ENCODE measurements at places on chromosomes 12 and 14.

GRCh38 chr12:25822281-25822680 lies 136.2 kb upstream of the RASSF8 start:
- no peak for DNase-seq

- DNase-seq = no peak
Measured at GRCh38 chr12:25629341-25629740, 76.3 kb upstream of the LMNTD1 start.

- no peak for DNase-seq
Measured at GRCh38 chr12:26750531-26751175, 82.3 kb downstream of the ITPR2 start.

GRCh38 chr12:116964054-116965050 lies 53.6 kb downstream of the FBXW8 start:
- DNase-seq = no peak

DNA sequence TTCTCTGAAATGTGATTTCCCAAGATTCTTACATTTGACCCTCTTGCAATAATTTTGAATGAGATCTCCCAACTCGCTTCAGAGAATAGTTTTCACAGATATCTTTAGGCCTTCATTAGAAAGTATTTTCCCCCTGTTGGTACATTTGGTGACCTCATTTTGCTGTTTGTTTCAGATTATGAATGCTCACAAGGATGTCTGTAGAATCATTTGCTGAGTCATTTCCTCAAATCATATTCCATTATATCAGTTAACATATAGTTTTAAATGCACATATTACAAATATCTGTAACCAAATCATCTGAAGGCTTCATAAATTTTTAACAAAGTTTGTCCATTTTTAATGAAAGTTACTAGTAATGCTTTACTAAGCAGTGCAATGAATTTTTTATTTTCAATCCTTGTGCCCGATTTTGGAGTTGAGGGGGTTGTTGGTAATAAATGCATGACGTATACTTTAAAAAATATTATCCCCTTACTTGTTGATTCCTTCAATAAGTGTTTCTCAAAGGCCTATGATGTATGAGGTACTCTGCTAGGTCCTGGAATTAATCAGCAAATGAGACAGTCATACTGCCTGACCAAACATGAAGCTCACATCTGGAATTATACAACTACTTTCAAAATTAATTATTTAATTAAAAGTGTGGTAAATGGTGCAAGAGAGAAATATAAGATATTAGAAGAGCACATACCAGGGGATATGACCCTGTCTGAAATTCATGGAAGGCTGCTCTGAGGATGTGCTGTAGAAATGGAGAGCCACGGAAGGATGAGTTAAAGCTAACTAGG lies 126.9 kb upstream of the RAP1B start:
- DNase-seq = no peak

DNA sequence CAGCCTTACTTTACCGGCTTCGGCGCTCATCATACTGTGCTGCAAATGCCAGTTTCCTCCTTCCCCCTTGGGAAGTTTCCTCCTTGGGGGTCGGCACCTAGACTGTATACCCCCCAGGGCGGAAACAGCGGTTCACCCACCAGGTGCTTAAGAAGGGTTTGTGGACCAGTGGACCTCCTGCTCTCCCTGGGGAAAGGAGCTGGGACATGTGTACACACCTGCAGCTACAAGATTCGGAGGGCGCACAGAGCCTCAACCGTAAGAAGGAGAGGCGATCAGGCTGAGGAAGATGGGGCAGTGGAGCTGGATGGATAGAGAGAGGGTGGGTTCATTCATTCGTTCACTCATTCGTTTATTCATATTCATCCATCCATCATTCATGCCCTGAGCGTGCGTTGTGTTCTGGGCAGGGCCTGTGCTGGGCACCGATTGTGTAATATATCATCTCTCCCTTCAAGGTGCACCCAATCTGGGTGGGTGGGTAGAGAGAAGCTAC lies 717 bp upstream of the ZNF839 start:
- no peak for DNase-seq

GRCh38 chr14:88013750-88014349 lies 8.9 kb downstream of the GPR65 start:
- peak; percentile 3 for DNase-seq

GRCh38 chr12:106258935-106259334 lies 11.1 kb upstream of the CKAP4 start:
- no peak for DNase-seq

DNA sequence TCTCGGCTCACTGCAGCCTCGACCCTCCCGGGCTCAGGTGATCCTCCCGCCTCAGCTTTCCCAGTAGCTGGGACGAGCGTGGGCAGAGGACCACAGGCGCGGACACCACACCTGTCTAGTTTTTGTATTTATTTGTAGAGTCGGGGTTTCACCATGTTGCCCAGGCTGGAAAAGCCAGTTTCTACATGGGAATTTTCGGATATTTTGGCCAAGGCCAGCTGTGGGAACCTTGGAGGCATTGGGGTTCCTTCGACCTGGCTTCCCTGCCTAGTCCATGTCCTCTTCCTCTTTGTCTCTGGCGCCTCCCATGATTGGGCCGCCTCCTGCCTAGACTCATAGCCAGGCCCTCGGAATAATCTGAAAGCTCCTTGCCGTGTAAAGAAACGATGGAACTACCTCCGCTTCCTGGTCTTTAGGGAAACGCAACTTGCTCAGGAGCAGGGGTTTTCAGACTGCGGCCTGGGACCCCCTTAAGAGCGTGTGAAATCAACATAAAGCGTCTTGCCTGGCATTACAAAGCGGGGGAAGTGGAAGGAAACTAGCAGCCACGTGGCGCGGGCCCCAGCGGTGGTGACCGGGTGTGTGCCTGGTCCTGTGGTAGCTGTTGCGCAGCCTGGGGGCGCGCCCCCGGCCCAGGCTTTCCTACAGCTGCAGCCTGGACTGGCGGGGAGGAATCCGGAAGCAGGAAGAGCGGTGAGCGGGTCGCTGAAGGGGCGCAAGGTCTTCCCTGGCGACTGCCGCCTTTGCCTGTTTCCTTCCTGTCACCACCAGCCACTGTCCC lies 1.4 kb upstream of the HSP90AA1 start:
- DNase-seq = no peak

GRCh38 chr14:35385042-35385839 lies 19.3 kb downstream of the NFKBIA start:
- no peak for DNase-seq

- no peak for DNase-seq
Measured at GRCh38 chr12:12476857-12477531, 85.7 kb downstream of the DUSP16 start.

GRCh38 chr12:13233830-13234641 lies 37.5 kb downstream of the EMP1 start:
- DNase-seq = no peak

GRCh38 chr12:57723630-57723962 lies 14.9 kb downstream of the AGAP2 start:
- no peak for DNase-seq

GRCh38 chr12:93094988-93095737 lies 166.1 kb upstream of the EEA1 start:
- no peak for DNase-seq

DNA sequence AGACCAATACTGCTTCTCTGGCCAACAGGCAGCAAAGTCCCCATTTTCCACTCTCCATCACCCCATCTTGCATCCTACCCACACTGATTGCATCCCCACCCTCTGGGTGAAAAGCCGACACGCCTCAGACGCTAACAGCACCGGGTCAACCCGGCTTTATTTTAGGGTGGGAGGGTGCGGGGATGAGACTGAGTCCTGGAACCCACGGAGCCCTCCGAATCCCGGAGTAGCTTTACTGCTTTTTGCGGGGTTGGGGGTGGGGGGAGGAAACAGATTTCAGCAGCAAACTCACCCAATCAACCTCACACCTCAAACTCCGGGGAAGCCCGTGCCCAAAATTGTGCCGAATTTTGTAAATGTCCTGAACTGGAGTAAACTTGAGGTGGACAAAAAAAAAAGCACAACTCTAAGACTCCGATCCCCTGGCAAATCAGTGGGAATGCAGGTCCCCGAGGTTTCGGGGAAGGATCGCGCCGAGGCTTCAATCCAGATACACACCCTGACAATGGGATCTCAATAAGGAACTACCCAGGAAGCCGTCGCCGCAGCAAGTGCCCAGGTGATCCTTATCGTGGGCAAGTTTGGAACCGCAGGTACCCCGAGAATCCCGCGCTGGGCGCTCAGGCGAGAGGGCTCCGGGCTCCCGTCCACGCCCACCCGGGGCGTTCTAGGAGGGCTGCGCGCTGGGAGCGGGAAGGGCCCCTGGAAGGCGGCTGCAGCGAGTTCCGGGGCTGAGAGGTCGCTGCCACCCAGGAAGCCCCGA lies 1.1 kb downstream of the GCH1 start:
- DNase-seq = no peak

GRCh38 chr12:108099073-108099472 lies 30.0 kb upstream of the WSCD2 start:
- no peak for DNase-seq

- no peak for DNase-seq
Measured at GRCh38 chr12:42283739-42284138, 42.2 kb downstream of the ZCRB1 start.

DNA sequence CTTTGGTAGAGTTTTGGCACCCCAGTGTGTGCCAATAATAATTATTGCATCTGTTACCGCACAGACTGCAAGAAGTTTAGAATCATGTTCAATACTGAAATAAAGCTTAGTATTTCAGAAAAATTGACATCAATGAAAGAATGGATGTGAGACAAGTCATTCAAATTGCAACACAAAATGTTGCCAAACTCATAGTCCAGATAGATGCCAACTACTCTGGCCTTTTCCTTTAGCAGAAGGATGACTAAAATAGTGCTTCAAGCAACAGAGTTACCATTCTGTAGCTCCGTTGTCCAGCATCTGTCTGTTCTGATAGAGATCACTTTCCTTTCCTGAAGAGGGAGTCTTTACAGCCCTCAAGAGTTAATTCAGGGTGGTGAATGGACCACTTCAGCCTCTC lies 77.5 kb downstream of the LIN7A start:
- DNase-seq = no peak

DNA sequence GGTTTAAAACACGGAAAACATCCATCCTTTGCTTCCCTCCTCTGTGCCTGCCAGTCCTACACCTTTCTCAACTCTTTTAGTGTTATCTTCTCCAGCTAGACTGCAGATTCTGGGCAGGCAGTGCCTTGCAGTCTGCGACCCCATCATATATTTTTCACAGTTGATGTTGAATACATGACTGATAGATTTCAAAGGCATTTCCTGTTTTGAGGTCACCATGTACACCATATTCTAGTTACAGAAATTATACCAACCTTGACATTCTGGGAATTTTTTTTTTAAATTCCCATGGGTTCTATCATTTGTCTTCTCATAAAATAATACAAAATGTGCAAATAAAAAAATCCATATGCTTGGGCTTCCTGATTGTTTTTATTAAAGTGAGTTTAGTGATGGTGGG lies 16.6 kb downstream of the SOCS2 start:
- DNase-seq = no peak

DNA sequence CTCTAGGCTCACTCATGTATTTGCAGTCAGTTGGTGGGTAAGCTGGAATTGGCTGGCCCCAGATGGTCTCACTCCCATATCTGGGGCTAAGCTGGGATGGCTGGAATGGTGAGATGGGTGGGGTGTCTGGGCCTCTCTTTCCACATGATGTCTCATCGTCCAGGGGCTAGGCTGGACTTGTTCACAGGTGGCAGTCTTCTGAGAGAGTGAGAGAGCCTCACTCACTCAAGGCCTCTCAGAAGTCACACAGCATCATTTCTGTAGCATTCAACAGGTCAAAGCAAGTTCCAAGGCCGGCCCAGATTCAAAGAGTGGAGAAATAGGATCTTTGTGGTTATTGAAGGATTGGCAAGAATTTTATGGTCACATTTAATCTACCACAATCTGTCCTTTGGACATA lies 102.7 kb downstream of the UNC79 start:
- no peak for DNase-seq

GRCh38 chr12:15689751-15690191 lies 99.4 kb downstream of the EPS8 start:
- DNase-seq = no peak

DNA sequence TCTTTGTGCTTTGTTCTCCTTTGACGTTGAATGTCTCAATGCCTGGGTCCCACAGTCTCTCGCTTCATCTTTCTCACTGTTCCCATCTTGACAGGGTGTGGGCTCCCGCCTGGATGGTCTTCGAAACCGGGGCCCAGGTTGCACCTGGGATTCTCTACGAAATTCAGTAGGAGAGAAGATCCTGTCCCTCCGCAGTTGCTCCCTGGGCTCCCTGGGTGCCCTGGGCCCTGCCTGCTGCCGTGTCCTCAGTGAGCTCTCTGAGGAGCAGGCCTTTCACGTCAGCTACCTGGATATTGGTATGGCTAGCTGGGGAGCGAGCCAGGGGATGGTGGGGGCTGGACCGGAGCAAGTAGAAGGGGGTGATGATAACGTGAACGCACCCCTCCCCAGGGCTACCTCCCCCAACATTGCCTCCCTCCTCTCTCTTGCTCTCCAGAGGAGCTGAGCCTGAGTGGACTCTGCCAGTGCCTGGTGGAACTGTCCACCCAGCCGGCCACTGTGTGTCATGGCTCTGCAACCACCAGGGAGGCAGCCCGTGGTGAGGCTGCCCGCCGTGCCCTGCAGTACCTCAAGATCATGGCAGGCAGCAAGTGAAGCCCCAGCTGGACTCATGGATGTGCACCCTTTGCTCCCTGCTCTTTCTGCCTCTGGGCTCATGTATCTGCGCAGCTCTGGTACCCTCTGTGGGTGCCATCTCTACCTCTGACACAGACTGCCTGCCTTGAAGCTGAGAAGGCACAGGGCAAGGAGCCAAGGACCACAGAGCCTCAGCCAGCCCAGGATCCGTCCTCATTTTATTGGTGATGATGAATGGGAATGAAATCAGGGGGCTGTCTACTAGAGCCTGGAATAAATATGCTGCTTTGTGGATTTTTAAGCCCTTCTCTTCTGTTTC lies 1.5 kb downstream of the NPFF start:
- no peak for DNase-seq

GRCh38 chr14:106530423-106531107 lies 1004.2 kb downstream of the TMEM121 start:
- DNase-seq = no peak

DNA sequence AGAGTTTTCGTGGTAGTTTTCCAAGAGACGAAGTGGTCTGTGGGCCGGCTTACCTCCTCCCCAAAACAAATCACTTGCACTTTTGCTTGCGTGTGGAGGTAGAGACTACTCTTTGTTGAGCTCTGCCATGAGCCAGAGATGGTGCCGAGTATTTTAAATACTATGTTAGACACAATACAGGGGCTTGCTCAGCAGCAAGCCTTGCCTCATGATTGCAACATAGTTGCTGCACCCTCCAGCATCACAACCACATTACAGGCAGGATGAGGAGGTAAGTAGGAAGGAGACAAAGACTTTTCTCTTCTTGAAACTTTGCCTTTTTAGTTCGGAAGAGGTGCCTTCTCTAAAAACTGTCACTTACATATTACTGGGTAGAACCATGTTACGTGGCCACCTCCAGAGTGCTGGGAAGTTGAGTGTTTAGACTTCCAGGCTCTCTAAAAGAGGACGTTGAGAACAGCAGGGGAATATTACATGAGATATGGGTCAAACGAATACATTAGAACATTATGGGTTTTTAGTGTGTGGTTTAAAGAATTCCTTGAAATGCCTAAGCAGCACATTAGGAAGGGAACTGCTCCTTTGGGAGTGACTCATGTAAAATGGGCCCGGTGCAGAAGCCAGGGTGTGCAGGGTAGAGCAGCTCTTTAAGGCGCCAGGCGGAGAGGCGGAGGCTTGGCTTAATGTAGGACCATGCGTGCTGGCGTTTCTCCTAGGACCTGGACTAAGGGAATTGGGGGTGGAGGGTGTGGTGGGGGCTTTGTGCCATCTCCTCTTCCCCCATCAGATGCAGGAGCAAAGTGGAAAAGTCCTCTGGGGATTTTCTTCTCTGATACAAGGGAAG lies 110.6 kb upstream of the PRMT8 start:
- peak; percentile 7 for DNase-seq

Measured in GOT3 (cell line).